G401 (cell line): ENCODE measurements at places on chromosomes 12 and 14. TPM values are rescaled to one million over a fixed set of nuclear protein-coding genes. Genes with fewer than 3 reads are reported as not detected.
A peak's percentile ranks its signal among the peaks of the same experiment; 100 is the strongest.

Gene CLEC2B
- not detected in 2 replicates for total RNA-seq

DNA sequence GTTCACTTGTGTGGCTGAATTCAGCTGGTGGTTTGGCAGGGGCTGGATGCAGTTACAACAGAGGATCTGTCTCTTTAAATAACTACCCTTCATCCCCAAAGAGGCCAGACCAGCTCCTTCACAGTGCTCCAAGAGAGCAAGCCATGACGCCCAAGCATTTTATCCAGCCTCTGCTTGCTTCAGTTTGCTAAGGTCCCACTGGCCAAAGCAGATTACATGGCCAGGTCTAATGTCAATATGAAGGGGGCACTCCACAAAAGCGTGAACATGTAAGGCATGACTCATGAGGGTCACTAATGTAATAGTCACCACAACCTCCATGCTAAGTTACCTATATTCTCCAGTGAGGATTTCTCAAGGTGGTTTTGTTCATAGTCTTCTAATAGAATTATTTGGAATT is 62.9 kb downstream of the MARK3 start:
- DNase-seq, result peak; percentile 29

DNA sequence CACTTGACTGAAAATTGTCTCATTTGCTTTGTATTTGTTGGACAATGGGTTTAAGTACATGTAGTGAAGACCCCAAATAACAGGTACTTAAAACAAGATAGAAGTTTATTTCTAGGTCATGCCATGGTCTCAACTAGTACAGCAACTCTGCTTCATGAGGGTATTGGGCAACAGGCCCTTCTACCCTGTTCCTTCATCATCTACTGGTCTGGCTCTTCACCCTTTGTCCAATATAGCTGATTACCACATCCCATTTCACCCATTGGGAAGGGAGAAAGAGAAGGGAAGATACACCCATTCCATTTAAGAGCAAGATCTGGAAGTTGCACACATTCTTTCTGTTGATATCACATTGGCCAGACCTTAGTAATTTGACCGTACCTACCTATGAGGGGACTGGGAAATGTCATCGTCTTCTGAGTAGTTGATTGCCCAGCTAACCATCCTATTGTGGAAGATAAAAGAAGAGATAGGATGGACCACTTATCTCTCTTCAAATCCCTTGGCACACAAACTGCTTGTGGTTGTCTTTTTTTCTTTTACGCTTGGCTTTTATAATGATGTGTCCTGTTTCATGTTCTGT is 104.6 kb downstream of the DIP2B start:
- no peak for DNase-seq

DNA sequence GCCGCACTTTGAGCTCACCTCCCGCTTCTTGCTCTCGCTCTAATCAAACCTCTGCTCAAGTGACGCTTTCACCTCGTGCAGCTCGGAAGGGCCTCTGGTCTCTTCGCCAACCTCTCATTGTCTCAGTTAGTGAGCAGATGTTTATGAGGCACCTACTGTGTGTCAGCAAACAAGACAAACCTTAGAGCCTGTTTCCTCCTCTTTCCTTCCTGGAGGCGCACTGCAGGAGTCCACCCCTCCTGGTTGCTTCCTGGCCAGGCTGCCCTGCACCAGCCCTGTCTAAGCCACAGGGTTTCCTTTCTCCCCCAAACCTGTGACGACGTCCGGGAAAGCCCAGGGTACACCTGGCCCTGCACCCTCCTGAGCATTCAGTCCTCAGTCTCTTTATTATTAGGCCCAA is 84.2 kb downstream of the PHETA1 start:
- no peak for DNase-seq

- no peak for DNase-seq
Observed at GRCh38 chr12:133190176-133190575, 8.9 kb downstream of the ZNF268 start.
